ENCODE measurements at places on chromosomes 5 and 9. TPM values are rescaled to one million over a fixed set of nuclear protein-coding genes. Genes with fewer than 3 reads are reported as not detected.
A peak's percentile ranks its signal among the peaks of the same experiment; 100 is the strongest.

The MAMDC4 gene
- total RNA-seq: 4.0 TPM

The FABP6 gene
- not detected for total RNA-seq

The STKLD1 gene
- 0.25 TPM for total RNA-seq

The STPG3 gene
- not detected for total RNA-seq

The PARP8 gene
- total RNA-seq: 16.0 TPM

The PLAC8L1 gene
- not detected for total RNA-seq

The SPAAR gene
- total RNA-seq: 0.65 TPM

The SLC4A9 gene
- total RNA-seq: not detected

The ANKRD20A1 gene
- 0.70 TPM for total RNA-seq

The ACTBL2 gene
- not detected for total RNA-seq

The PCDHB14 gene
- total RNA-seq: 0.47 TPM

DNA sequence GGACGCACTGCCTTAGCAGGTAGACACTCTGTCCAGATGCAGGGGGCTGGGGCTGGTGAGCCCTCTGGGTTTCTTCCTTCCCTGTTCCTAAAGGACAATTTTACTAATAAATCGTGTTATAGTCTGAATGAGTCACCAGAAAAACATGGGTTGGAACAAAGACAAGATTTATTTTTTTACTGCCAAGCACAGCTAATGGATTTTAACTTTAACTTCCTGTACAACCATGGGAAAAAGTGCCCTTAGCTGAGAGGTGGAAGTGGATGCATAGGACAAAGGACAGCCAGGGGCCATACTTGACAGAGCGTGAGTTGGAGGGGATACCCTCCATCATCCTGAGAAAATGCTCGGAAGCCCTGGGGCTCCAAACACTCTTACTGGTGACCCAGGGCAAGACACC lies 300.7 kb downstream of the MSX2 start:
- no peaks in the 10 kb centered on the region for H3K4me1 ChIP-seq
- no peaks in the 10 kb centered on the region for H3K27me3 ChIP-seq
- no peak overlapping the region for H3K27ac ChIP-seq
- DNase-seq: no peak
- H3K4me3 ChIP-seq: no peak overlapping the region
- H3K36me3 ChIP-seq: no peaks in the 10 kb centered on the region

- H3K27ac ChIP-seq: no peak overlapping the region
- no peaks in the 10 kb centered on the region for H3K4me1 ChIP-seq
- no peak overlapping the region for H3K4me3 ChIP-seq
- no peak for DNase-seq
- no peaks in the 10 kb centered on the region for H3K27me3 ChIP-seq
These were observed 6.9 kb downstream of the UGT3A2 start for GRCh38 chr5:36059571-36060419.

- peaks cover 2% of the 10 kb centered on the region for H3K36me3 ChIP-seq
- no peak overlapping the region for H3K4me3 ChIP-seq
- no peaks in the 10 kb centered on the region for H3K27me3 ChIP-seq
These were observed 138.6 kb downstream of the TRIO start for GRCh38 chr5:14281746-14282181.

- DNase-seq: no peak
- H3K4me3 ChIP-seq: no peak overlapping the region
- no peaks in the 10 kb centered on the region for H3K4me1 ChIP-seq
- H3K27me3 ChIP-seq: no peaks in the 10 kb centered on the region
These were observed 18.0 kb downstream of the MTRR start for GRCh38 chr5:7886849-7887475.

DNA sequence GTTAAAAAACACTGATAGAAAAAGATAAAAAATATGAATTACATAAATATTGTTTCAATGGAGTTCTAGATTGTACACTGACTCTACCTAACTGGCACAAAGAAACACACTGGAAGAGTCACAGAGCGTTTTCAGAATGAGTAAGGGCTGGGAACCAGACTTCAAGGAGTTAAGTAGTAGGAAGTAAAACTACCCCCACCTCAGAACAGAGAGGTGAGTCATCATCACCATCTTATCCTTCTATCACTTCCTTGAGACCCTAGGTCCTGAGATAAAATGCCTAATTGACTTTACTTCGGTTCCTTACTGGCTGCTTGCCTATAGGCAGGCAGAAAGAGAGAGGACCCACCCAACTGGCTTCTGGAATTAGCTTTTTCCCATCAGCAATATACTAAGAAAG lies 79.7 kb downstream of the ELAVL2 start:
- no peaks in the 10 kb centered on the region for H3K36me3 ChIP-seq
- no peak for DNase-seq
- peaks cover 3% of the 10 kb centered on the region for H3K27me3 ChIP-seq
- no peak overlapping the region for H3K4me3 ChIP-seq
- no peaks in the 10 kb centered on the region for H3K4me1 ChIP-seq

- H3K4me1 ChIP-seq: peaks cover 28% of the 10 kb centered on the region
- DNase-seq: no peak
These were observed 1.3 kb downstream of the KCNN2 start for GRCh38 chr5:114362977-114363761.

DNA sequence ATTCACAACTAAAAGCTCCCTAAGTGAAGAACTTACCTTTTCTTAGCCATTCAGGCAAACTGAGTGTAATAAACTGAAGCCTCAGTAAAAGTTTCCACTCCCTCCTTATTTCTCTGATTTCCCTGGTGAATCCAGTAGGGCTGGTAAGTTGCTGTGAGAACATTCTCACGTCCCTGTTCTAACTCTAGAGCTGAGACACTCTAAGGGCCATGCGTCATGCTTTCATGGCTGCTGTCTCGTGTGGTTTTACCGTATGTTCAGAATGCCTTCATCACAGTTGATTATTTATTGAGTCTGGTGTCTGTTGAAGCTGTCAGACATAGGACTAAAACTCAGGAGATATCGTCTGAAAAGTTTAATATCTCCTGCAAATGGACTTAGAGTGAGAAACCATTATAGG lies 1.3 kb downstream of the OR2S2 start:
- H3K27me3 ChIP-seq: no peaks in the 10 kb centered on the region
- H3K4me3 ChIP-seq: no peak overlapping the region
- no peaks in the 10 kb centered on the region for H3K36me3 ChIP-seq
- H3K27ac ChIP-seq: no peak overlapping the region

- H3K4me1 ChIP-seq: no peaks in the 10 kb centered on the region
- H3K27ac ChIP-seq: no peak overlapping the region
- H3K27me3 ChIP-seq: no peaks in the 10 kb centered on the region
These were observed 726.5 kb upstream of the RIOK2 start for GRCh38 chr5:97909541-97909940.

- no peaks in the 10 kb centered on the region for H3K4me1 ChIP-seq
- H3K27ac ChIP-seq: no peak overlapping the region
- H3K36me3 ChIP-seq: no peaks in the 10 kb centered on the region
These were observed 330.5 kb upstream of the IRX4 start for GRCh38 chr5:2213121-2213730.

- H3K4me1 ChIP-seq: peaks cover 3% of the 10 kb centered on the region
- no peaks in the 10 kb centered on the region for H3K36me3 ChIP-seq
- no peak overlapping the region for H3K4me3 ChIP-seq
- no peak for DNase-seq
These were observed 118.1 kb downstream of the ADAMTS2 start for GRCh38 chr5:179227229-179227579.

DNA sequence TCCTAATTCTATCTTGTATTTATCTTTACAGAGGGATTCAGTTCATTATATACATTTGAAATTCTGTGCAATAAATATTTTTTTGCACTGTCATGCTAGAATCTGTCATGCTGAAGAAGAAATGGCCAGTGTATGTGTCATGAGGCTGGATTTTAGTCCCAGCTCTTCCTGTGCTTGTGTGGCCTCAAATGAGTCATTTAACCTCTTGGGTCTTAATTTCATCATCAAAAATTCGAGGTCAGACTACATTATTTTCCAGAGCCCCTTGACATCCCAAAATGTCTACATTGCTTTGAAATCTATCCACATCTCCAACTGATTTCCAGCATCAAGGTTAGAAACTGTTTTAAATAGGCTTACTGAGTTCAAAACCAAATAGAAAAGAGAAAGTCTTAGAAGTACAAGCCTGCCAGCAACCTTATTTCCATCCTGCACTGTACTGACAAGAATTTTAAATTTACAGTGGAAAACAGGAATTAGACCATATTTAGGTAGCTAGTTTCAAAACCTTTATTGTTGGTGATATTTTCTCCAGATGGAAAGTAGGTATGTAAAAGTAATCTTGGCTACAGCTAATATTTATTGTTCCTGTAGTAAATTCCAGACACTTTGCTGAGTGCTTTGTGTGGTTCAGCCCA lies 96.7 kb upstream of the MAMDC2 start:
- no peak overlapping the region for H3K4me3 ChIP-seq
- no peaks in the 10 kb centered on the region for H3K4me1 ChIP-seq
- no peaks in the 10 kb centered on the region for H3K36me3 ChIP-seq
- H3K27me3 ChIP-seq: no peaks in the 10 kb centered on the region
- DNase-seq: no peak
- no peak overlapping the region for H3K27ac ChIP-seq

- DNase-seq: no peak
- peaks cover 2% of the 10 kb centered on the region for H3K27me3 ChIP-seq
- no peak overlapping the region for H3K27ac ChIP-seq
These were observed 545.2 kb upstream of the ACO1 start for GRCh38 chr9:31839273-31839672.

- no peaks in the 10 kb centered on the region for H3K27me3 ChIP-seq
- H3K27ac ChIP-seq: no peak overlapping the region
- no peaks in the 10 kb centered on the region for H3K4me1 ChIP-seq
- H3K36me3 ChIP-seq: no peaks in the 10 kb centered on the region
- no peak overlapping the region for H3K4me3 ChIP-seq
These were observed 101.4 kb upstream of the STC2 start for GRCh38 chr5:173429489-173430150.

- no peaks in the 10 kb centered on the region for H3K4me1 ChIP-seq
- H3K36me3 ChIP-seq: no peaks in the 10 kb centered on the region
- H3K27ac ChIP-seq: peak overlapping the region; percentile 63
- no peak for DNase-seq
- peaks cover 4% of the 10 kb centered on the region for H3K27me3 ChIP-seq
These were observed 92.2 kb upstream of the ADAMTS2 start for GRCh38 chr5:179437341-179438001.

GRCh38 chr5:179453616-179454015 lies 96.7 kb upstream of the RUFY1 start:
- no peaks in the 10 kb centered on the region for H3K36me3 ChIP-seq
- H3K4me3 ChIP-seq: no peak overlapping the region
- DNase-seq: no peak
- no peaks in the 10 kb centered on the region for H3K4me1 ChIP-seq

- no peak for DNase-seq
- no peaks in the 10 kb centered on the region for H3K36me3 ChIP-seq
- no peaks in the 10 kb centered on the region for H3K4me1 ChIP-seq
- H3K27me3 ChIP-seq: no peaks in the 10 kb centered on the region
These were observed 40.3 kb upstream of the SVEP1 start for GRCh38 chr9:110619831-110620230.

- H3K27ac ChIP-seq: no peak overlapping the region
- no peak overlapping the region for H3K4me3 ChIP-seq
- DNase-seq: no peak
- H3K4me1 ChIP-seq: no peaks in the 10 kb centered on the region
These were observed 330.6 kb downstream of the NSG2 start for GRCh38 chr5:174376056-174376455.

DNA sequence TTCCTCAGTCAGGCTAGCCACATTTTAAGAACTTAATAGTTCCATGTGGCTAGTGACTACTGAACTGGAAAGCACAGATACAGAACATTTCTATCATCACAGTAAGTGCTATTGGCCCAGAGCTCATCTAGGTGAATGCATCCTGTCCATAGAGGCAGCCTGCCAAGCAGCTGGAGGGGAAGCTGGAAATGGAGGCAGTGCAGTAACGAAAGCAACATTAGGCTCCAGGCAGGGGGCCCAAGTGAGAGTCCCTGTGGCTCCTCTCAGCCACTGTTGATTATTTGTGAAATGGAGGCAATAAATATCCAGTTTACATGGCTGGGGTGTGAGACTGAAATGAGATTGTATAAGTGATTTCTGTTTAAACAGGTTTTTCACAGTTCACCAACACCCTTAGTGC lies 227.2 kb upstream of the KLF9 start:
- no peaks in the 10 kb centered on the region for H3K27me3 ChIP-seq
- H3K27ac ChIP-seq: no peak overlapping the region
- H3K4me3 ChIP-seq: no peak overlapping the region

DNA sequence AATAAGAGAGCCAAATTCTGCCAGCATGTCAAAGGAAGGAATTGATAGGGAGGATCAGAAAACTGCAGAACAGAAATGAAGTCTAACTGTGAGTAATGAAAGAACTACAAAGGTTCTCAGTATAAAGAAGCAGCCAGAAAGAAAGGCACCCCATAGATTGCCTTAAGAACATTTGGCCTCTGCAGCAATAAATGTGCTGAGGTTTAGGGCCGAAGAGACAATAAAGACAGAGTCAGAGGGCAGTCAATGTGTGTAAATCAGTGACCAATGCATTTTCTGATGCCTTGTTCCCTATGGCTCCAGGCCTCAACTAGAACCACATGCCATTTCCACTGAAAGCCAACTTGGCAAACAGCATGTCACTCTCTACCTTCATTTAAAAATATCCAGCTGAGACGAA lies 281.0 kb downstream of the HINT1 start:
- no peak for DNase-seq
- peaks cover 2% of the 10 kb centered on the region for H3K4me1 ChIP-seq
- no peak overlapping the region for H3K27ac ChIP-seq
